NAMALWA (cell line): ENCODE measurements at places on chromosomes 5 and 9.

GRCh38 chr9:91654527-91654926, 230.9 kb upstream of the NFIL3 start:
- no peak for DNase-seq

DNA sequence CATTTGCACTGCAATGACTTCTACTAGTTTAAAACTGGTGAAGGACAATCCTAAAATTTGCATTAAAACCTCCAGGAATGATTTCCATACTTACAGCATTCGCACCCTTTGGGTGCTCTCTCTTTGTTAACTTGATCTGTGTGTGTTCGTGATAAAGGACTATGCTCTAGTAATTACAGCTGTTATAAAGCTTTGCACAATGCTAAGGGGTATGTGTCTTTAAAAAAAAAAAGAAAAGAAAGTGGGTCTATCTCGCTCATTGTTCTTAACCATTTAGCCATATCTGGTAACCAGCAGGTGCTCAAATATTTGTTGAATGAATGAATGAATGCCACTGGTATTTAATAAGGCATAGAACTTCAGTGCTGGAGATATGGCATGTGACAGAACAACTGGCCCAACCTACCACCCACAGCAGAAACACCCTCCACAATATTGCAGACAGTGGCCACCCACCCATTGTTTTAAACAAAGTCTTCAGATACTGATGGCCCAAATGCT, 8.7 kb downstream of the TRIM36 start:
- DNase-seq = no peak

GRCh38 chr5:122736086-122736845, 38.6 kb upstream of the SNX2 start:
- DNase-seq = no peak

GRCh38 chr5:177500685-177501522, 3.5 kb upstream of the PDLIM7 start:
- DNase-seq = peak; percentile 78

- no peak for DNase-seq
Observed at GRCh38 chr5:133991171-133991910, 13.4 kb downstream of the VDAC1 start.

- no peak for DNase-seq
Observed at GRCh38 chr5:171782332-171782966, 3.2 kb upstream of the SMIM23 start.
